ENCODE measurements at places on chromosomes 3 and 15.

DNA sequence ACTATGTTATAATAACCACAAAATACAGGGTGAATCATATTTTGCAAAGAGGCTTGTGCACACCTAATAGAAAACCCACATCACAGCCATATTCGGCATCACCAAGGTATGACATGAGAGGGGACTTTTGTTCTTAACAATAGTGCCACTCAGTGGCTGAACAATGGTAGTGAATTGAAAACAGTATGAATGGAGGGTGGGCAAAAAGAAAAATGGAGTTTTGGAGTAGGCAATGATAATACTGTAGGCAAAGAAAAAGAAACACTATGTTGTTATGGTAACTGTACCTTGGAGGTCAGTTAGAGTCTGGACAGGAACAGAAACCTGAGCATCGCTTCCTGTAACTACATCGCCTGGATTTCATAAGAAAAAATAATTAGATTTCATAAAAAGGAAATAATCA is 348.6 kb downstream of the PLCL2 start:
- peak; percentile 41 for DNase-seq

DNA sequence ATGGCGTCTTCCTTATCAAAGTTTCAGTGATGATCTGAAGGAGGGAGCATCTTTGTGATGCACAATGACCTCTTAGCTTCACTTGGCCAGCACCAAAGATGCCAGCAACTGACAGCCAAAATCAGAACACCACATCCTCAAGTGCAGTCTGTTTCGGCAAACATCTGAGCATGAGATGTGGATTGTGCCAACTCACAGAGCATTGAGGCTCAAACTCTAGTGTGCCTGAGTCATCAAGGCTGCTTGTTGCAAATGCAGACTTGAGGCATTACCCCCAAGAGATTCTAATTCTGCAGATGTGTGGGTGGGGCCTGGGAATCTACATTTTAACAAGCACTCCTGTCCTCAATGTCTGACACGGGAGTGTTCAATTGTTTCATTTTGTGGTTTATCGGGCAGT is 35.8 kb downstream of the ABHD5 start:
- DNase-seq: peak; percentile 42

DNA sequence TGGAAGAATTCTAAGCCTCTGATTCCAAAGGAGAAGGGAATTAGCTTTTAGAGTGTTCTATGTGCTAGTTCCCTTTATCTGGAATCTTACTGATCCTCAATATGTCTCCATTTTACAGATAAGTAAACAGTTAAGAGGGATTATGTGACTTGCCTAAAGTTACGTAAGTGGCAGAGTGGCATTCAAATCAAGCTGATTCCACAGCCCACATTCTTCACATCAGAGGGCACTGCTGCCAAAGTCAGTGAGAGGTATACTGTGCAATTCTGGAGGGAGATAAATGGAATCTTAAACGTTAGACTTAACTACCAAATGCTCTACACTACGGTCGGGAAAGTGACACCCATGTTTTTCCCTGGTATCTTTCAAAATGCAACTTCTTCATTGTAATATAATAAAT is 11.0 kb upstream of the MELTF start:
- no peak for DNase-seq

GRCh38 chr3:112979244-112979832 is 4.4 kb upstream of the CD200R1 start:
- DNase-seq: no peak

- no peak for DNase-seq
Observed at GRCh38 chr3:150411546-150411945, 3.4 kb downstream of the TSC22D2 start.

- no peak for DNase-seq
Observed at GRCh38 chr3:129834580-129834979, 58.9 kb downstream of the TMCC1 start.

- no peak for DNase-seq
Observed at GRCh38 chr15:64379216-64379960, 1.9 kb downstream of the PCLAF start.

GRCh38 chr3:157136647-157137387 is 23.1 kb downstream of the CCNL1 start:
- no peak for DNase-seq

DNA sequence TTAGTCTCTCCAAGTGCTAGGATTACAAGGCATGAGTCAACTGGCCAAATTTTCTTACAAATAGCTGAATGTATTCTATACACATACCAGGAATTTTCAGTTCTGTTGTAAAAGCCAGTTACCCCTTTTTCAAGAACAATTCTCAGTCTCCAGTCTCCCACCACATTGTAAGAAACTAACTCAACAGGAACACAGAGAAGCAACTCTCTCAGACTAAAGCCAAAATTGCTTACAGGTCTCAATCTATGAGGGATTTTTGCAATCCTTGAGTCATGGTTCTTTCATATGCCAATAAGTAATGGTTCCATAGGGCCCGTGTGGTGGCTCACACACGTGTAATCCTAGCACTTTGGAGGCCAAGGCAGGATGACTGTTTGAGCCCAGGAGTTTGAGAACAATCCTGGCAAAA is 8.5 kb downstream of the IP6K2 start:
- DNase-seq: peak; percentile 12

- DNase-seq: peak; percentile 55
Observed at GRCh38 chr15:59169251-59169708, 37.4 kb upstream of the LDHAL6B start.

DNA sequence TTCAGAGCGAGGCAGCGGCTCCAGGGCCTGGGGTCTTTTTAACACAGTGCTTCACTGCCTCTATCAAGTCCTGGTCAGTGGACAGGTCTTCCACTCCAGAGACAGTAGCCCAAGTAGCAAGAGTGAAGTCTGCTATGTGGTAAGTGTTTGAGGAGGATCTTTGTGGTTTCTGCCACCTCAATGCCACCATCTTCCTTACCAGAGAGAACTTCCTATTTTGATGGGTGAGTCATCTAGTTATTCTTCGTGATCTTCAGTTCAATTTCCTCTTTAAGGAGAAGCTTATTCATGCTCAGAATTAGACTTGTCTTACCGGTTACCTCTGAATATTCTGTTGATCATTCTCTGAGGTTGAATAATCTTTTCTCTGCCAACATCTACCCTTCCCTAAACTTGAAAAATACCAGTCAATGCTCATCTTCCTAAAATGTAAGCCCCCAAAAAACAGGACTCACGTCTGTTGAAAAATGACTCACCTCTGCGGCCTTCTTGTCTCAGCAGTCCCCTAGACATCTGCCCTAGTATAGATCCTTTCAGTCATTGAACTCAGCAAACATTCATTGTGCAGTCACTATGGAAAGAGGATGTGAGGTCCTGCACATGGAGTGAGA is 32.2 kb upstream of the BCL6 start:
- DNase-seq: no peak

DNA sequence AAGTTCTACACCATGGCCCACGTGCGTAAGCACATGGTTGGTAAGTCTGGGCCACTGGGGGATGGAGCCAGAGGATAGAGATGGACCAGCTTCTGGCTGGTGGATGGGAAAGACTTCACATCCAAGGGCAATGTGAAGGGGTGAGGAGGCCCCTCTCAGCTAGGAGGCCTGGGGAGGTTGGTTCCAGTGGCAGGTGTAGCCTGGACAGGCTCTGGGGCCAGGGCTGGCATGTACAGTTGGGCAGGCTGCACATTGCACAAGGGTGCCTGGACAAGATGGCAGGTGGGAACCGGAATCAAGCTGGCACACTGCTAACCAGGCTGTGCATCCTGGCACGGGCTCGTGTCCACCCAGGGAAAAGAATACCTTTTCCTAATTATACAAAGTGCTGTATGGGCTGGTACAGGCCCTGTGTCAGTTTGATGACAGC is 8.1 kb downstream of the ZBTB47 start:
- no peak for DNase-seq

- no peak for DNase-seq
Observed at GRCh38 chr3:43790476-43790875, 99.7 kb downstream of the ABHD5 start.

- no peak for DNase-seq
Observed at GRCh38 chr15:31338318-31338878, 11.8 kb downstream of the KLF13 start.

DNA sequence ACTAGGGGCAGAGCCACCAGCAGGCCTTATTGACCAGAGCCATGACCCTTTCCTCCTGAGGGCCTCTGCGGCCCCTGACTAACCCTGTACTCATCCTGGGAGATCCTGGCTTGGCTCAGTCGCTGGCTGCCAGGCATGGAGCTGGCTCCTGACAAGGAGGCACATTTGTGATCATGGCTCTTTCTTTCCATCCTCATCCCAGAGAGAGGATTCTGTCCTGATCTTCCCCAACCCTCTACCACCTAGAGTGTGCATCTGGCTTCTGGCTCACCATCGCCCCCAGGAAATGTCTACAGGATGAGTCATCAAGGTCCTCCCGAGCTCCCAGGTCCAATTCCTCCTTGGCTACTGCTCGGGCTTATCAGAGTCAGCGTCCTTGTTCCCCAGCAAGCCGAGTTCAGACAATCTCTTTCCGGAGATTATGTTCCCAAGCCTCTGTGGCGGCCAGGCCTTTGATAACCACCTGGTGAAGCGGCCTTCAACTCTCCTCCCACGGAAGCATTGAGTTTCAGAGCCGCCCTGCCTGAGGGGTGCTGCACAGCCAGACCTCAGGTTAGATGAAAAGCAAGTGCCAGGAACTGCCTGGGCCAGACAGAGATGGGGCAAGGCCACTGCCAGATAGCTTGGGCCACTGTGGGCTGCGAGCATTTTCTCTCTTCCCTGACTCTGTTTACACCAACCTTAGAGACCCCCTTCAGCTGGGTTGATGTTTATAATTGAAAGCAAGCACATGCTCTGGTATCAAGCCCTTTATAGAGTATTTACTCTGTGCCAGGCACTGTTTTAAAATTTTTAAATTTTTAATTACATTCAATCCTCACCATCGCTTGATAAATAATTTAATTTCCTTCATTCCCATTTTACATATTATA is 44.3 kb upstream of the MRPS22 start:
- DNase-seq: peak; percentile 71

GRCh38 chr3:169980055-169980454 is 13.4 kb downstream of the SEC62 start:
- no peak for DNase-seq

DNA sequence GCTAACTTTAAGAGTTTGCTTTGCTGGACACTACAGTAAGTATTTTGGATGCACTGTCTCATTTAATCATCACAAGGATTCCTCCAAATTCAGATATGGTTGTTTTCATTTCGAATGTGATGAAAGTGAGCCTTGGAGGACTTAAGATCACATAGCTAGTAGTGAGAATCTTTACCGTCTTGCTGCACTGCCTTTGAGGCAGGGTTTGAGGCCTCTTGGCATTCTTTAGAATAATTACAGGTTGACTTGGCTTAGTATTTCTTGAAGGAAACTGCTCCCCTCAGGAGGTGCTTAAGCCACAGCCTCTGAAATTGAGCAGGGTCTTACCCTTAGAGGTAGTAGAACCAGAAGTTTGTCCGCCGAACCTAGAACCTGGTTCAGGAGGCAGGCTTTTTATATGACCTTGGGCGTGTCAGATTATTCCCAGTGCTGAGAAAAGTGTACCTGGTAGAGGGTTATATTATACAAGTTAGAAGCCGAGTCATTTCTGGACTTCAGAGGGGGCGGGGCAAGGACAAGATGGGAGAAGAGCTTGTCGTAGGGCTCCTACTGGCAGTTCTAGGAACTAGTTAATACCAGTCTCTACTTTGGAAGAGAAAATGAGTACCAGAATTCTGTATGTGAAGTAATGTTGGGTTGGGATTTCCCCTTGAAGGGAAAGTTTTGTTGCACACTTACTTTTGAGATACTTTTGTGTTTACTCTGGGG is 1.1 kb downstream of the TFG start:
- DNase-seq: peak; percentile 79

- no peak for DNase-seq
Observed at GRCh38 chr3:197547306-197548011, 8.3 kb downstream of the BDH1 start.

GRCh38 chr3:3893590-3893989 is 94.4 kb downstream of the LRRN1 start:
- no peak for DNase-seq

DNA sequence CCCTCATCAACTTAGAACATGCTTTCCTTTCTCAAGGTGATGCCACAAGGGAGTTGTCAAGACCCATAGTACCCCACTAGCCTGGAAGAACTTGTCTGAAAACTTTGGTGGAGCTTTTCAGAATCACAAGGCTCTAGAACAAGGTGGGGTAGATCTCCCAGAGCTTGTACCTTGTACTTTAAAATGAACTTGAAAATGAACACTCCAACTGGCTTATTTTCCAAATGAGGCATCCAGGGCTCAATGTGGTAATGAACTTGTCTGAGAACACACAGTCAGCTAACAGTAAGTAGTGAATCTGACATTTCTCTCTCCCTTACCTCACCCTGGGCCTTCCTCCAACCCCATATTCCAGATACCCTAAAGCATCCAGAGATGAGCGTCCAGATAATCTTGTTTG is 81.8 kb upstream of the THBS1 start:
- no peak for DNase-seq

DNA sequence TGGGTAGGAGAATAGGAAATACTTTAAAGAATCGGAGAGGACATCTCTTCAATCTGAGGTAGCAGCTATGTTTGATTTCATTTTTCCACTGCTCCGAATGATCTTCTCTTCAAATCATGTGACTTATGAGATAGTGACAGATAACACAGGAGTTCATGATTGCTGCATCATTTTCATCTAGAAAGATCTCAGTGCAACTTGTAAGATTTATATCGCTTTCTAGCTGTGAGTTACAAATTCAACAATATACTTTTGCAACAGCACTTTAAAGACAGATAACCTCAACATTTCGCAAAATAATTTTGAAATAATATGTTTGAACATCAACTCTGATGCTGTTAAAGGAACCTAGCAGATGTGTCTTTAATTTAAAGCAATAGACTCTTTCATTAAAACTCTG is 99.9 kb upstream of the CCDC80 start:
- DNase-seq: no peak

- DNase-seq: peak; percentile 22
Observed at GRCh38 chr3:128011140-128011539, 41.1 kb upstream of the SEC61A1 start.

GRCh38 chr3:193231201-193231600 is 9.8 kb upstream of the PLAAT1 start:
- no peak for DNase-seq

Measured in brain microvascular endothelial cell (primary cell).